WTC11 (cell line): ENCODE measurements at places on chromosomes 16 and 17. TPM values are rescaled to one million over a fixed set of nuclear protein-coding genes. Genes with fewer than 3 reads are reported as not detected.

- H3K4me3 ChIP-seq: peak overlapping the region; percentile 54
- H3K36me3 ChIP-seq: peaks cover 34% of the 10 kb centered on the region
- peak overlapping the region; percentile 15; the same call in 1 of the 2 replicates for H3K27ac ChIP-seq
Observed at GRCh38 chr16:30418350-30419181, 11.2 kb downstream of the ZNF771 start.

DNA sequence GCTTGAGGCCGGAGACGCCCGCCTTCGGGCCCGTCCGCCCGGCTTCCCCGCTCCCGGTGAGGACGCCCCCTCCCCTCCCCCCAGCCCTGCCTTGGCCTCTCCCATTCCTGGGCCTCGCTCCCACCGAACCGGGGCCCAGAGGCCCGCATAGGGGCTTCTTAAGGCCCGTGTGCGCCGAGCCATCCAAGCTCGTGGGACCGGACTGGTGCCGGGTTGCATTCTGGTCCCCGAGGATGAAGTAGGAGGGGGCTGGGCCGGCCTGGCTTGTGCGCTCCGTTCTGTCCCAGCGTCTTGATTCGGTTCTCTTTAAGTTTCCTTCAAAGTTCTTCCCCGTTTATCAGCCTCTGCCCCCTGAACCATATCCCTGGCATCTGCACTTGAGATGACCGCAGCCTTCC, 488 bp downstream of the SENP3 start:
- DNase-seq: no peak
- H3K4me3 ChIP-seq: peak overlapping the region; percentile 94
- H3K27ac ChIP-seq: peak overlapping the region; percentile 87
- H3K4me1 ChIP-seq: peaks cover 45% of the 10 kb centered on the region
- H3K36me3 ChIP-seq: peaks cover 30% of the 10 kb centered on the region

KRT28 gene
- total RNA-seq: not detected in 3 replicates

- H3K27ac ChIP-seq: no peak overlapping the region
- no peaks in the 10 kb centered on the region for H3K27me3 ChIP-seq
- peaks cover 5% of the 10 kb centered on the region; the same call in 1 of the 2 replicates for H3K4me1 ChIP-seq
- peaks cover 8% of the 10 kb centered on the region for H3K36me3 ChIP-seq
Observed at GRCh38 chr16:10993649-10994048, 49.3 kb downstream of the CLEC16A start.

PRAC2 gene
- total RNA-seq: 8.0 to 22.3 TPM (median 9.2 TPM) in 3 replicates

RHBDF1 gene
- total RNA-seq: 40.9 to 60.8 TPM (median 44.2 TPM) in 3 replicates
